ENCODE measurements at places on chromosomes 6 and 20.
A peak's percentile ranks its signal among the peaks of the same experiment; 100 is the strongest.

DNA sequence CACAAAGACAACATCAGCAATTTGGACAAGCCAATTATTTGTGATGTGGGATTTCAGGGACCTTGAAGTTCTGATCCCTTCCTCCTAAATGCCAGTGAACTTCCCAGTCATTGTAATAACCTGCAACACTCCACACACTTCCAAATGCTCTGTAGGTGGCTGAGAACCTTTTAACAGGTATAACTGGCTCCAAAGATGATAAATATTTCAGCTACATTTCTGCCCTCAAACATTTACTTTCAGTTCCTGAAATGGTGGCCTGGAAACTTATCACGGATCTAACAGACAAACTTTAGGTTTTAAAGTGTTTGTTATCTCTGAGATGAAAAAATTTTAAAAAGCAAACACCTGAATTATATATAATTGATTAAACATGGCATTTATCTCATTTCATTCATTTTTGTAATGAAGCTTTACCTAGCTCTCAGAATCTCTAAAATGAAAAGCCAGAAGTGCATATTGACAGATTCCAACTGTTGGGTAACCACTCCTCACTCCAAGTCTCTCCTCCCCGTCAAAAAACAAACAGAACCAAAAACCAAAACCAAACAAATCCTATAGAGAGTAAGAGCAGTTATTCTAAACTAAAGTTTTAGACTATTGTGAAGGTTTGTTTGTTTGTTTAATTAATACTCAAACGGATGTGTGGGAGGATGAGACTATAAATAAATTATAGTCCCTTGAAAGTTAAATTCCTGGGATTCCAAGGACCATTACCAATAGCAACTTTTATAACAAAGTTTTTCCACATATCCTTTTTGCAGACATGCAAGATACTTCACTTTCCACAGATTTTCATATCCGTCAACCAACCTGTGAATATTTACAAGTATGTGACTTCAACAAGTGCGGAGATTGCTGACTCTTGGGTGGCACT lies 12.4 kb upstream of the KIAA0408 start:
- no peak for DNase-seq

GRCh38 chr6:156585859-156586258 lies 191.3 kb upstream of the ARID1B start:
- DNase-seq, result no peak

DNA sequence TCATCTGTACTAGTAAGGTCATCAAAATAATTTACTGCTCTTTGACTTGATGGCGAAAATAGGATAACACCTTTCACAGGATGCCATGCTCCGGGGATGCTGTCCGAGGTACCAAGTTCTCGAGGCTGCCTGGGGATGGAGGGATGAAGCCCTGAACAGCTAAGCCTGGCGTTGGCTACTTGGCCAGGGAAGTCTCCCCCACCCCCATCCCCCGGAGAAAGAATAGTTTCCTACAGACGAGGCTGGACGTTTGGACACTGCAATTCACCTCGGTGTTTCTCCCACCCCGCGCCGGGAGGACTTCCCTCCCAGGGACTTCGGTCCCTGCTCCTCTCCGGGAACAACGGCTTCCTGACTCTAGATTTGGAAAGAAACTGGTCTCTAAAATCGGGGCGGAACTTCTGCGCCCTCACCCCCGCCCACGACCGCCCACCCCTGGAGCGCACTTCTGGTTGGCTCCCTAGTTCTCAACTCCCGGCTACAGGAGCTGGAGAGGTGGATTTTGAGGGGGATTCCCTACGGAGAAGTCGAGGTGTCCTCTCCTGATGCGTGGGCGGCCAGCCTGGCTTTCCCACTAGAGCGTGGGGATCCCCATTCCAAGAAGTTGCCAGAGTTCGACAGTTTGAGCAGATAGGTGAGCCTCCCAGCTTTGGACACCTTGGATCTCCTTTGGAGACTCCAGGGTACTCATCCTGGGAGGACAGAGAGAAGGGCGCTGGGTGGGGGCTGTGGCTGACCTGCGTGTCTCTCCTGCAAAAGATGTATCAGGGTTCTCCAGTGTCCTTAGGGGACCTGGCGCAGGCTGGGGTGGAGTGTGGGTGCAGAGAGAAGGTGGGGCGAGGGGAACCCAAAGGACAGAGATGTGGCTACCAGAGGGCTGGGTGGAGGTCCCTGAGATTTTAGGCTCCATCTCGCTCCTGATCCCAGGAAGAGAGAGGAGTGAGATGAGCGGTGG lies 1.1 kb downstream of the PCSK2 start:
- DNase-seq, result no peak

- DNase-seq, result no peak
Measured at GRCh38 chr6:11412011-11412424, 125.5 kb upstream of the TMEM170B start.

DNA sequence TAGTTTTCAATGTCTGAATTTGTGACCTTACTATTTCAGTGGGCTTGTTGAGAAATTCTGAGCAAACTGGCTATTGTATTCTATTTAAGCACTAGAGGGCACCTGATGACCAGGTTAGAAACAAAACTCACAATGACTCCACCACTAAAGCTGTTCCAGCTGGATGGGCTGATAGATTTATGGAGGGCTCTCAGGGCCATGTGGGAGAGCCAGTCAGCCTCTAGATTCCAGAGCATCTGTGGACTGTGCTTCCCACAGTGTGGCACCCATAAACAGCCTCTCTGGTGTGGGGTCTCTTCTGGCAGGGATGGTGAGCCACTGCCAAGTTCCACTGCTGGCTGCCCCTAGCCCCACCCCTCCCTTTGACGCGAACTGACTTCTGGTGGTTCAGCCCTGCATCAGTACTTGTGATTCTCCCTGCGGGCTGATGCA lies 29.2 kb downstream of the C6orf58 start:
- peak; percentile 7 for DNase-seq

DNA sequence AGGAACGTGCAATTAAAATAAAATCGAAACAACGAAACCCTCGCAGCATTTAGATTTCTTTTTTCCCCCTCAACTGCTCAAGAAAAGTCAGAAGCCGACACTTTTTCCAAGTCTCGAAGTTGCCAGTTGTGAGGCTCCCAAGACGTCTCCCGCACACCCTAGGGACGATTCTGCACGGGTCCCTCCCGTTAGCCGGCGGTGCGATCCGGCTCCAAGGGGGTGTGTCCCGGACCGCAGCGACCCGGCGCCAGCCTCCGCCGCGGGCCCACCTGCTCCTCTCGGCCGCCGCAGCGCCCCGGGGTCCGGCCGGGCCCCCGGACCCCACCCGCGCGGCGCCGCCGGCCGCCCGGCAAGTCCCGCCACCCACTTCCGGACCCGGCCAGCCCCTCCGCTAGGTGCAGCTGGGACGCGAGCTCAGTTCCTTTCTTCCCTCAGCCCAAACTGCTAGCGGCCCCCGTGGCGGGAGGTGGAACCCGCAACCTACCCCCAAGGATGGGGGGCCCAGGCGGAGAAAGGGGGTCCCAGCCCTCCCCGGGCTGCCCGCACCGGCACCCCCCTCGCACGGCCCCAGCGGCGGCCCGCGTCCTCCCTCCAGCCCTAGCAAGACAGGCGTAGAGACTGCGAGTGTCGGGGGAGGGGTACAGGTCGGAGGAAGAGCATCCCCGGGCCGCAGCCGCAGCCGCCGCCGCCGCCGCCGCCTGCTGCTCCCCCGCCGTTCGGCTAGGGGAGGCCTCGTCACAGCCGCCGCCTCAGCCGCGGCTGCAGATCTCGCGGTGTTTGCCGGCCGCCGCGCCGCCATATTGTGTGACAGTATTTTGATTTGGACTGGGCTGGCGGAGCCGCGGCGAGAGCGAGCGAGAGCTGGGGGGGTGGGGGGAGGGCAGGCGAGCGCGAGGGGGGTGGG lies 520 bp upstream of the TAB2 start:
- peak; percentile 78 for DNase-seq

GRCh38 chr6:41630946-41631345 lies 7.3 kb upstream of the MDFI start:
- DNase-seq, result no peak

- DNase-seq, result no peak
Measured at GRCh38 chr20:57471496-57472372, 53.2 kb downstream of the CTCFL start.

GRCh38 chr6:155011809-155012291 lies 16.7 kb downstream of the TIAM2 start:
- no peak for DNase-seq

GRCh38 chr6:130961148-130961547 lies 101.9 kb downstream of the EPB41L2 start:
- DNase-seq, result no peak

GRCh38 chr20:50343490-50344179 lies 153.0 kb downstream of the CEBPB start:
- DNase-seq, result no peak
